ENCODE measurements at places on chromosomes 7 and 10. TPM values are rescaled to one million over a fixed set of nuclear protein-coding genes. Genes with fewer than 3 reads are reported as not detected.

DNA sequence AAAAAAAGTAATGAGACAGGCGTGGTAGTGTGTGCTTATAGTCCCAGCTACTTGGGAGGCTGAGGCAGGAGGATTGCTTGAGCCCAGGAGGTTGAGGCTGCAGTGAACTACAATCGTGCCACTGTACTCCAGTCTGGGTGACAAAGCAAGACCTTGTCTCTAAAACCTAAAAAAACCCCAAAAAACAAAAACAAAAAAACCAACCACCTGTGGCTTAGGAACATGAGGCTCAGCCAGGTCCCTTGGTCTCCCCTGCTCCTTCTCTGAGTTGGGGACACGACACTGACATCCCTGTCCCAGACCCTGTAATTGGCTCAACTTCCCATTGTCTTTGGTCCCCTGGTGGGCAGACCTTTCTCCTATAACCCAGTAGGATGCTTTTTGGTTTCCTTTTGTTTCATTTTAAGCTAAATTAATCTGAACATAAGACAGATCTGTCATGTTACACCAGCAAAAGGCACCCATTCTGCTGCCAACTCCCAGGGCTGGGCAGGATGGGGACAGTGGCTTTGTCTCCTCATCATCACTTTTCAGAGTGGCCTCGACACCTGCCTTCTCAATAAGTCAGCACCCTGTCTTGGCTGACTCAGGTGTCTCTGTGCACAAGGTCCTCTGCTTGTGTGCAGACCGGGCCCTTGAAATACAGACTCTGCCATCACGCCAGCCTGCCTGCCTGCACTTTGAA is 74.4 kb downstream of the MYL10 start:
- peak; percentile 4 for DNase-seq

The ITIH5 gene
- 9.5 TPM for total RNA-seq

- no peak for DNase-seq
These were observed 217.1 kb downstream of the ELMO1 start for GRCh38 chr7:37231613-37232012.

The NXPH1 gene
- not detected for total RNA-seq

GRCh38 chr10:122713091-122713885 is 13.6 kb upstream of the C10orf120 start:
- no peak for DNase-seq

- no peak for DNase-seq
These were observed 42.3 kb downstream of the CHCHD3 start for GRCh38 chr7:133039614-133040013.

The ACTL6B gene
- total RNA-seq: not detected

GRCh38 chr10:84499846-84500245 is 171.5 kb downstream of the CCSER2 start:
- no peak for DNase-seq

DNA sequence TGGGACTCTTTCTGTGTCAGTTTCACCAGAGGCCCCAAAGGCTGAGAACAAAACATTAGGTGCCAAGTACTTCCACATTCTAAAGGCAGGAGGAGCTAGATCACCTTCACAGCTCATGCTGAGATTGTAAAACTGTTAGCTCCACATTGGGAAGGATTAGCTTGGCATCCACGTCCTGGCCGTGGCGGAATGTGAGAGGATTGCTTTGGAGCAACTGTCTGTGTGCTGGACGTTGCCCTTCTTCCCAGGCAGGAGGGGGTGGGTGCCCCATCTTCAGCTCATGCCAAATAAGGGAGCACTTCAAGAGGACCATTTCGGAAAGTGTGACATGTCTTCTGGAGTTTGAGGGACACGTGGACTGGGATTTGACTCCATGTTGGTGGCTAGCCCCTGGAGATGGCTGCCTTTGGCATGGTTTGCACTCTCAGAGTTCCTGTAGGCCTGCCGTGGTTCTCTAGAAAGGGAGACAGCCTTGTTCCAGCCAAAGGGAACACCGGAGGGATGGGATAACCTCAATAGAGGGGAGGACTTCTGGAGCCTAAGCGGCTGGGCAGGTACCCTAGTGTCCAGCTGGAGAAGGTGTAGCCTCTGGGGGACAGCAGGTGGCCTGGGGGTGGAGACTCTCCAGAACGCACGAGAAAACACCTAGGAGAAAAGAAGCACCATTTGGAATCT is 19.9 kb upstream of the FMC1 start:
- DNase-seq: no peak

The STMP1 gene
- total RNA-seq: 26.9 TPM

The ATG9B gene
- not detected for total RNA-seq

The NRCAM gene
- 30.3 TPM for total RNA-seq

- no peak for DNase-seq
These were observed 321.8 kb downstream of the GFRA1 start for GRCh38 chr10:115951242-115951641.

The TAF6 gene
- 67.7 TPM for total RNA-seq

GRCh38 chr10:119736220-119736619 is 10.4 kb downstream of the INPP5F start:
- no peak for DNase-seq

GRCh38 chr10:69428165-69428564 is 11.4 kb upstream of the TACR2 start:
- no peak for DNase-seq

DNA sequence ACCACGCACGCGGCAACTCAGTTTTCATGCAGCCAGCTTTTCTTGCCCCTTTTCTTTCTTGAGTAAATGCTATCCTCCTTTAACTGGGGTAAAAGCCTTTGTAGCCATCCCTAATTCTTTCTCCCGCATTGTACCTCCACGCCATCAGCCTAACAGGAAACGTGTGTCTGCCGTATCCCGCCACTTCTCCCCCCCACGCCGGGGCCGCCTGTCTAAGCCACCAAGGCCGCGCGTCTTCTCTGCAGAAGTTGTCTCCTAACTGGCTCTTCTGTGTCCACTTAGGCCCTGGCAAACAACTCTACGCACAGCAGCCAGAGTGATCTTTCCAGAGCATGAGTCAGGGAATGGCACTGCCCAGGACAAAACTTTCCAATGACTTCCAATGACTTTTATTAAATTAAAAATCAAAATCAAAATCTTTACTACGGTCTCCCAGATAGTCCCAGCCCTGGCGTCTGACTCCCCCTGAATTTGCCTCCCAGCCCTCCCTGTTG is 74.6 kb downstream of the XRCC2 start:
- no peak for DNase-seq

GRCh38 chr10:103811463-103811862 is 43.9 kb downstream of the SH3PXD2A start:
- DNase-seq: no peak

DNA sequence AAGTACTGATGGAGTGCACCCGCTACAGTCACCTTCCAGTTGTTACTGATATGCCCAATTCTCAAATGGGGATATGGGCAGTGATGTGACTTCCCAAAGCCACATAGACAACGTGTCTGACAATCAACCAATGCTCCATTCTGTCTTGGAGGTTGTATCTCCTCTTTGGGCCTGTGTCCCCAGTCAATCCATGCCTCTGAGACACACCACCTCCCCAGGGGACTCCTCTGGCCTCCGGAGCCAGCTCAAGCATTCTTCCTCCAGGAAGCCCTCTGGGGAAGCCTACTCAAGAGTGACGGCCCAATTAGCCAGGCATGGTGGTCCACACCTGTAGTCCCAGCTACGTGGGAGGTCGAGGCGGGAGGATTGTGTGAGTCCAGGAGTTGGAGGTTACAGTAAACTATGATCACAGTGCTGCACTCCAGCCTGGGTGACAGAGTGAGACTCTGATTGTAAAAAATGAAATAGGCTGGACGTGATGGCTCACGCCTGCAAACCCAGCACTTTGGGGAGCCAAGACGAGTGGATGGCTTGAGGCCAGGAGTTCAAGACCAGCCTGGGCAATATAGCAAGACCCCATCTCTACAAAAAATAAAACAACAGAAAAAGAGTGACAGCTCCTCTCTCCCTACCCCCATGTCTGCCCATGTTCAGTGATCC is 99.5 kb upstream of the TNRC18 start:
- no peak for DNase-seq

GRCh38 chr7:98930464-98930863 is 52.1 kb downstream of the TRRAP start:
- DNase-seq: no peak

DNA sequence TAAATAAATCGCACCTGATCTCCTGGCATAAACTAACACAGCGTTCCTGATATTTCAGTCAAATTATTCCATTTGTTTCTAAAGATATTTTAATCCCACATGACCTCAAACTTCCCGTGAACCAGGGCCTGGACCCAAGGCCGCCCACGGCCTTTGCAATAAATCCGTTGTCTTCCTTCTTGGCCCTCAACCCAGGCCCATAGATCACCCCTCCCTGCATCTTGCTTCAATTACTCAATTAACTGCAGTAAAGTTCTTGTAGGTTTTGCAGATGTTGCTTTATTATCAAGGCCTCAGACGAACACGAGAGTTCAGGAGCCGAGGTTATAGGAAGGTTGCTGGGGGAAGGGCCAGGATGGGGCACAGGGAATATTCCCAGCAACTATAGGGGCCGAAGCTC is 249.4 kb downstream of the RAB11FIP2 start:
- peak; percentile 70 for DNase-seq

The SERPINE1 gene
- total RNA-seq: 10.6 TPM

- DNase-seq: no peak
These were observed 5.3 kb downstream of the ARPC1A start for GRCh38 chr7:99331002-99331401.

The GPR141 gene
- total RNA-seq: not detected

DNA sequence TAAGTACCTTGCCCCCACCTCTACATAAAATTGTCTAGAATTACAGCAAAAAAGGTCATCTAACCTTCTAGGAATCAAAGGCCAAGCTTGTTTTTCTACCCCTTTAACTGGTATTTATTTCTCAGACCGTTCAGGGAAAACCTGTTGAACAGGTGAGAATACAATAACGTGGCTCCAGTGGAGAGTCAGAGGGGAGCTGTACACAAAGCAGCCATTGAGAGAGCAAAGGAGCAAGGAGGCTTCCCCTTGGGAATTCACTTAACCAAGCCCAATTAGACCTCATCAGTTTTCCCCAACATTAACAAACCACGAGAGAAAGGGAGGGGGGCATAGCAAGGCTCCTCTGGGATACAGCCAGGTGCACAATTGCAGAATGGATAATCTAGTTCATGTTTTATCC is 101.9 kb downstream of the ELMO1 start:
- DNase-seq: no peak

The CFTR gene
- total RNA-seq: under 0.01 TPM

The KLLN gene
- 1.3 TPM for total RNA-seq

The MYO1G gene
- total RNA-seq: 3.1 TPM

The PAX4 gene
- not detected for total RNA-seq

The SEPHS1 gene
- total RNA-seq: 106 TPM

- DNase-seq: no peak
These were observed 17.1 kb downstream of the ZNF485 start for GRCh38 chr10:43623351-43623750.

DNA sequence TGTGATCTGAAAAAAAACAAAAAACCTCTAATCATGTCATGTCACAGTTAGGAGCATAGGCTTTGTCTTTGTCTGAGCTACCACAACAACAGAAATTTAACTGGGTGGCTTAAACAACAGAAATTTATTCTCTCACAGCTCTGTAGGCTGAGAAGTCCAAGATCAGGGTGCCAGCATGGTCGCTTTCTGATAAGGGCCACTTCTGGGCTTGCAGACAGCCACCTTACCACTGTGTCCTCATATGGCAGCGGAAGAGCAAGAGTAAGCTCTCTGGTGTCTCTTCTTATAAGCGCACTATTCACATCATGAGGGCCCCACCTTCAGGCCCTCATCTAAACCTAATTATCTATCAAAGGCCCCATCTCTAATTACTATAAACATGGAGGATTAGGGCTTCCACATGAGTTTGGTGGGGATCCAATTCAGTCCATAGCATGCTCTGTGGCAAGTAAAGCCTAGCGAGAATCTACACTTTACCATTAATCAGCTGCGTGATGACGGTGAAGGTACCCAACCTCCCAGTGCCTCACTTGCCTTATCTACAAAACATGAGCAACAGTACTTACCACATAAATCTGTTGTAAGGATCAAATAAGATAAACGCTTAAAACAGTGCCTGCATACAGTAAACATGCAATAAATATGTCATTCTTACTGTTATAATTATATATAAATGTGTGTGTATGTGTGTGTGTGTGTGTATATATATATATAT is 17.3 kb downstream of the ZNF438 start:
- DNase-seq: no peak

DNA sequence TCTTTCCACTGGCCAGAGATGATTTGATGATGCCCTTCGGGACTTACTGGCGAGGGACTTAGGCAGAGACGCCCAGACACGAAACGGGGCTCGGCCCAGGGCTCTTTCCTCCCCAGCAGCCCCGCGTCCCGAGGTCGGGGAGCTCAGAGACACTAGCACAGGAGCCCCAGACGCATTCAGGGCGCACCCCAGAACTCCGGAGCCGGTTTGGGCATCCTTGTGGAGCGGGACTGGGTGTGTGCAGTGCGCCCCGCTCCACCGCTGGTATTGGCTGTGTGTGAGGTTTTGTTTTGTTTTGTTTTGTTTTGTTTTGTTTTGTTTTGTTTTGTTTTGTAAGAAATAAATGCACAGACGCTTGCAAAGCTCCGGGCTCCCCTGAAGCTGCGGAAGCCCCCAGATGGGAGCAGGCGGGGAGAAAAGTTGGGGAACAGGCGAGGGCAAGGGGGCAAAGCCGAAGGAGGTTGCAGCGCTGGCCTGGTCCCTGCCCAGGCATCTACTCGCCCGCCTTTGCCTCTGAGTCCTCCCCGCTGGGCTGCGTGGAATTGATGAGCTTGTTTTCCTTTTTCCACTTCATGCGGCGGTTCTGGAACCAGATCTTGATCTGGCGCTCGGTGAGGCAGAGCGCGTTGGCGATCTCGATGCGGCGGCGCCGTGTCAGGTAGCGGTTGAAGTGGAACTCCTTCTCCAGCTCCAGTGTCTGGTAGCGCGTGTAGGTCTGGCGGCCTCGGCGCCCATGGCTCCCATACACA is 1.9 kb upstream of the HOXA5 start:
- DNase-seq: peak; percentile 21

DNA sequence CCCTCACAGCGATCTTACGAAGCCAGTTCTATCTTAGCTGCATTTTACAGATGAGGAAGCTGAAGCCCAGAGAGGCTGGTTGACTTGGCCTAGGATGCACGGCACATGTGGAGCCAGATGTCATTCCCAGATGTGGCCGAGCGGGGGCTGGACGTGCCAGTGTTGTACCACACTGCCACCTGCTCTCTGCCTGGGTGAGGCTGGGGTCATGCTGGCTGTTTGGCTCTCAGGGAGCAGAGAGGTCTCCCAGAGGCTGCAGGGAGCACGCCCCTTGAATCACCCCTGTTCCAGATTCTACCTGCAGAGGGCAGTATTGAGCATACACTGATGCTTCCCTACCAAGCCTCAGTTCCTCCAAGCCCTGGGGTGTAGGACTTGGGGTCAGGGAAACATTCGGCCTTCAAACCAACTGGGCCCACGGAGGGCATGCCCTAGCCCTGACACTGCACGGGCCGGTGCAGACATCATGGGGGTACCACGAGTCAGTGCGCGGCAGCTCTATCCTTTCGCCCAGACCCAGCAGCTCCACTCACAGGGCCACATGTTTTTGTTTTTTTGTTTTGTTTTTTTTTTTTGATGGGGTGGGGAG is 3.8 kb upstream of the GTF2IRD1 start:
- peak; percentile 53 for DNase-seq
